ENCODE measurements at places on chromosomes 2 and 18. TPM values are rescaled to one million over a fixed set of nuclear protein-coding genes. Genes with fewer than 3 reads are reported as not detected.

The CPLX4 gene
- polyA plus RNA-seq, result not detected

The AQP4 gene
- 0.07 TPM for polyA plus RNA-seq

The USP40 gene
- polyA plus RNA-seq, result 32.8 TPM

The SERPINB3 gene
- polyA plus RNA-seq, result not detected

The CHRNA1 gene
- polyA plus RNA-seq, result 0.29 TPM

The LHCGR gene
- not detected for polyA plus RNA-seq

The ABCG5 gene
- polyA plus RNA-seq, result not detected

The RGPD4 gene
- not detected for polyA plus RNA-seq

The MTERF4 gene
- polyA plus RNA-seq, result 22.9 TPM

The CPO gene
- 0.07 TPM for polyA plus RNA-seq

The TCF23 gene
- polyA plus RNA-seq, result 0.07 TPM

The FN1 gene
- polyA plus RNA-seq, result 802 TPM

DNA sequence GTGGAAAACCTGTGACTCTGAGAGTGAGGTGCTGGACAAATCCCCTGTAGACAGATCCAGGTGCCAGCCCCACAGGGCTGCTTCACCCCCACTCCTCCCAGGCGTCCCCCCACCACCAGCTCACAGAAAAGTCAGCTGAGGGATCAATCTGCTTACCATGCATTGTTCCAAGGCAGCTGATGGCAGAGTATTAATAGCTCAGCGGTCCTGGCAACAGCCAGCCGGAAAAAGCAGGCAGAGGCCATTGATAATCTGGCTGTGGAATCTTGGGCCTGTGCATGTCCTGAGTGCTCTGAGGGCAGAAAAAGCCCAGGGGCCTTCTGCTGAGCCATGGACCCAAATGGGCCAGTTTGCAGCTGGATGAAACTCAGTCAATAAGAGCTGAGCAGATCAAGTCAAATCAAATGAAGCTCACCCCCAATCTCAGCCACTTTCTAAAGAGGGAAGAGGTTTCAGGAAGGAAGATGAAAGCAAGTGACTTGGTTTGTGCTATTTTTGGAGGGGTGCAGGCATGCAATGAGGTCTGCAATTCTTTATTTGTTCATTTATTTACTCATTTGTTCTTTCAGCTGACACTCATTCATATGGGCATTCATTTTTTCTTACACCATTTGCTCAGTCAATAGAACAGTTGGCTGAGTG is 63.4 kb downstream of the GYPC start:
- DNase-seq, result peak; percentile 29

GRCh38 chr18:59902131-59902992 is 2.6 kb downstream of the PMAIP1 start:
- no peak for DNase-seq

GRCh38 chr2:64697297-64698176 is 43.8 kb upstream of the SERTAD2 start:
- DNase-seq, result no peak

DNA sequence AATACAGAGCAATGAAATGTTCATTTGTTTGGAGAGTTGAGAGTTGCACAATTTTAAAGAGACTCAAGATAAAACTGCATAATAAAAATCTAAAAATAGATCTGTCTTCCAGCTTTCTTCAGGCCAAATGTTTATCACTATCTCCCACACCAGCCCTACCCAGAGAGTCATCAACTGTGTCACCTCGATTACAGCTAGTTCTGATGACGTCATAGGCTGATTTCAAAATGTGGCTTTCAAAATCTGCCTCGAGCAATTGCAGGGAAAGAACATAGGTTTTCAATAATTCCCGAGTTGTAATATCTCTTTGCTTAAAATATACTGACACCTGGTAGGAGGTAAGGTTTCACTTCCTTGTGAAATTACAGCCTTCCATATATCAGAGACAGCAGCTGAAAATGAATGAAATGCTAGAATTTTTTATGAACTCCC is 677.6 kb upstream of the ID2 start:
- no peak for DNase-seq

DNA sequence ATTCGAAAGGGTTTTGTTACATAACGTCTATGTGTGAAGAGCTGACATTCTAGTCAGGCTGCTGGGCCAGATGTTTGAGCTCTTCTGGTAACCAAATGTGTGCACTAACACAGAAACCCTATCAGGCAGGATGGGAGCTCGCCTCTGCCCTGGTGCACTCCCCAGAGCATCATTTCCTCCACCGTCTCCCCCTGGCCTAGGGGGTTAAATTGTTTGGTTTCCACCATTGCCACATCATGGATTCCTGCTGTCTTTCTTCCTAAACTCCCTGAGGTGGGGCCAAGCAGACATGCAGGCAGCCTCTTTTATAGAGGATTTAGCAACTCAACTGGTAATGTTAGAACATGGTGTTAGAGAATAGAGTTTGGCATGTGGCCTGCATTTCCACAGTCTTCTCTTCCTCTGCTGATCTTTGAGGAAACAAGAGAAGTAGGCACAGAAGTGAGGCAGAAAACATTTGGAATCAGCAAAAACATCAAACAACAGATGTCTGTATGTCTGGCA is 87.3 kb downstream of the ANTXR1 start:
- no peak for DNase-seq

DNA sequence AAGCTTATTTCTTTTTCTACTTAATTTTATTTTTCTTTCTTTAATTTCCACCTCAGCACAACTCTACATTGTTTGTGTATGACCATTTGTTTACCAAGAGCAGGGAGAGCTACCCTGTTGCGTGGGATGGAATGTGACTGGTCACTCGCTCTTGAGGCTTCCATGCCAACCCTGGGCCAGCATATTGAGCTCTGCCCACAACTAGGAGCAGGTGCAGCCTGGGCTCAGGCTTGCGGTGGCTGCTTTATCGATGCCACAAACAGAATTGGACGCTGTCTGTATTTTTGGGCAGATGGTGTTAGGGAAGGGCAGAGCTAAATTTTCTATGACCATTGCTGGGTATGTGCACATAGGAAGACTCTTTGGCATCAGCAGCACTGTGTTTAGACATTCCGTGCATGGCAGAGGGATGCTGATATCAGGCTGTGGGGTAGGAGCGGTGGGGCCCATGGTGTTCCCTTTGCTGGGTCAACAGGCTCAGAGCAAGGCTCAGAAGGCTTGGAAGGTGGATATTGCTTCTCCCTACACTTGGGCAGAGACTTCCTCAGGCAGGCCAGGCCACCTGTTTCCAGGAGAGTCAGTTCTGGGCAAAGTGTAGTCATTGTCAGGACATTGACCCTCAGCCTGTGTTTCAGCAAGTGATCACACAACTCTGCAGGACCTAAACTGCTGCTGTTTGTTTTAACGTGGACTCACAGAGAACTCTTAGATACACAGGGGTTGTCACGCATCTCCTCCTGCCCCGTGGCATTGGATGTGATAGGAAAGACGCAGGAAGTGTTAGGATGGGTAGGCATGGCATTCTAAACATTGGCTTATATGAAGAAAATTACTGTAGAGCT is 40.2 kb downstream of the TMEM182 start:
- peak; percentile 19 for DNase-seq

DNA sequence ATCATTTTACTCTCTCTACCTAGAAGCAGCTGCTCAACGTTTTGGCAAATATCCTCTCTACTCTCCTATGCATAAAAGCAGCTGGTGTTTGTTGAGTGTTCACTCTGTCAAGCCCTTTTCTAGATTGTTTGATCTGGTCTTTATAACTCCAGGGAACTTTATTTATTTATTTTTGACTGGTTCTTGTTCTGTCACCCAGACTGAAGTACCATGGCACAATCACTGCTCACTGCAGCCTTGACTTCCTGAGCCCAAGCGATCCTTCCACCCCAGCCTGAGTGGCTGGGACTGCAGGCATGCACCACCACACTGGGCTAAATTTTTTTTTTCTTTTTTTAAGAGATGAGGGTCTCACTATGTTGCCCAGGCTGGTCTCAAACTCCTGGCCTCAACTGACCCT is 12.7 kb downstream of the CATIP start:
- DNase-seq, result no peak

DNA sequence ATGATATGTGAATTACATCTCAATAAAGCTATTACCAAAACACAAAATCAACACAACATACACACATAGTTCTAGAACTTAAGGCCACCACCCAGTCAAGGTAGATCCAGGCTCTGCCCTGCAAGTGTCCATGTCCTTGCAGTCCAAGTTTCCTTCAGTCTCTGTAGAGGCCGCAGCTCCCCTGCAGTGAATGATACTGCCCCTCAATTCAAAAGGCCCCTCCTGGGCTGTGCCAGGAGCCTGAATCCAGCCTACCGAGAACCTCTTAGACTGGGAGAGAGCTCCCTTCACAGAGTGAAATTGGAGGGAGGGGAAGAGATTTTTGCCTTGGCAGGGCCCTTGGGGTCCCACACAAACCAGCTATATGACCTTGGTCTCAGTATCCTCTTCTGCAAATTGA is 42.5 kb upstream of the ATP6V1B1 start:
- DNase-seq, result no peak

- DNase-seq, result no peak
These were observed 37.0 kb upstream of the METTL21A start for GRCh38 chr2:207662203-207662602.

All from heart right ventricle (tissue), 16 donors.